ENCODE measurements at places on chromosomes 7 and 10.
A peak's percentile ranks its signal among the peaks of the same experiment; 100 is the strongest.

DNA sequence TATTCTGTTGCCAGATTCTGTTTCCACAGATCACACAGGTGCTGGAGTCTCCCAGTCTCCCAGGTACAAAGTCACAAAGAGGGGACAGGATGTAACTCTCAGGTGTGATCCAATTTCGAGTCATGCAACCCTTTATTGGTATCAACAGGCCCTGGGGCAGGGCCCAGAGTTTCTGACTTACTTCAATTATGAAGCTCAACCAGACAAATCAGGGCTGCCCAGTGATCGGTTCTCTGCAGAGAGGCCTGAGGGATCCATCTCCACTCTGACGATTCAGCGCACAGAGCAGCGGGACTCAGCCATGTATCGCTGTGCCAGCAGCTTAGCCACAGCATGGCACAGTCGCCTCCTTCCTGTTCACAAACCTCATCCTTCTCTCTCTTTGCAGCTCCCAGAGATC, 237.5 kb upstream of the PRSS1 start:
- no peak for DNase-seq

DNA sequence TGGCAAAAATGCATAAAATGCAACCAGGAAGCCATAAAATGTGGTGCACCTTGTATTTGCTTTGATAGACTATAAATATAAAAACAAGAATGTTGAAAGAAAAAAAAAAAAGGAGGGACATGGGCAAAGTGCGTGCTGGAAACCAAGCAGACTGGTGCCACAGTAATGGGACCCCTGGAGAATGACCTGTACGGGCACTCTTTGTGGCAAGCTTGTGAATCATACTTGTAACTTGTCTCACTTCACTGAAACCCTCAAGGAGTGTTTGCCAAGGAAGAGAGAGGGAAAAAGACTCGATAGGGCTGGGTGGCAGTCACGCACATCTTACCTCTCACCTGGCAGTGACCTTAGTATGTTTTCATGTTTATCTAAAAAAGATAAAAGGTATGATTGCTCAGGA, 1183.6 kb downstream of the GATA3 start:
- DNase-seq = no peak

GRCh38 chr10:42583828-42584227, 54.5 kb downstream of the ZNF33B start:
- DNase-seq = no peak

DNA sequence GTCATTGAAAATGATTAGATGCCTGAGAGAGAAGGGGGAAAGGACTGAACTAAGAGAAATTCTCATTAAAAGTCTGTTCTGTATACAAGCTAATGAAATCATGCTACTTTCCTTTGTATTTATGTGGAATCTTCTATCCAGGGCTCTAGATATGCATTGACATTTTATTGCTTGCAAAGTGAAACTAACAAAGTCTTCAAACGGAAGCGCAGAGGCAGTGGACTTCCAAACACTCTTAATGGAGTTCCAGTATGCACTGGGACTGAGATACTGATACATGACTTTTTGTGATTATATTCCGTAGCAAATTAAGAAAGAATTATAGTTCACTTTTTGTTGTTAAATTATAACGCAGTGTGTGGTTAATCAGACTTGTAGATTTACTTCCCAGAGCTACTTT, 166.8 kb upstream of the TBX20 start:
- no peak for DNase-seq

DNA sequence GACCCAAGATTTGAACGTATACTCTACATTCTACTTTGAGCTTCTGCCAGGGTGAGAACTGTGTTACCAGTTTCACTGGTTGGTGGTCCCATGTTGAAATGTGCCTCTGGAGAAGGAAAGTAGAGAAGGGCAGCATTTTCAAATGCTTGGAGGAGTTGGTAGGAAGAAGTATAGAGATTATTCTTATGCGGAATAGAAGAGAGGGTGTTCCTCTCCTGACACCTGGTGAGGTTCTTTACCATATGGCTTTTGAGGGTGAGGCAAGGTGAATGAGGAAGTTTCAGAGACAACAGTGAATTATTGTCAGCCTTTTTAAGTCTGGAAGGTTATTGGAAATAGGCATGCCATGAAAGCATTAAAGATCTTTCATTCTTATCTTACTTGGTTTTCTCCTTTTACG, 34.3 kb downstream of the R3HCC1L start:
- no peak for DNase-seq

DNA sequence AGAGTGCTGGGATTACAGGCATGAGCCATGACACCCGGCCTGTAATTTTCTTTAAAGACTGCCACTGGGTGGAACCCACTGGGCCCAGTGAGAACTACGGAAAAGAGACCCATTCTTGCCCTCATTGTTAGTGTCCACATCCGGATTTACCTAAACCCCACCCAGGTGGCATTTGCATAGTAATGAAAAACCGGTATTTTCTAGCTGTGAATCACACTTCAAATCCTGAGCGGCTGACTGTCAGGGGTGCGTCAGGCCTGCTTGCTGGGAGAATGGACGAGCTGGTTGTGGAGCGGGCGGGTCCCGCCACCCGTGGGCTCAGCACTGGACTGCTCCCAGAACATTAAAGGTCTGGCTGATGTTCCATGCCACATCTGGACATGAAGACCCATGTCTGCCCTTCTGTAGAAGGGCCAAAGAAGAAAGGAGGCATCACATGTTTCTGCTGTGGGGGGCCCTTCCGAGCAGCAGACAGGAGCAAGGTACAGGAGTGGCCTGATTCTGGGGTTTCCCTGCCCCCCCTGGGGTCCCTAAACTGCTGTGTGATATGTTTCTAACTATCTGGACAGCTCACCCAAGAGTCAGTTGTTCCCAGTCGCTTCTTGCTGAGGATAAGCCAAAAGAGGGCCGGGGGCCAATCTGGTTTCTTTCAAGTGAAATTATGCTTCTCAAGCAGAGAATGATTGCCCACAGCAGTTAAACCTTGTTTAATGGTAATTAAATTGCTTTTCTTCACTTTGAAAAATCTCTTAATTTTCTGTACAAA, 46.4 kb downstream of the KIAA1217 start:
- no peak for DNase-seq

DNA sequence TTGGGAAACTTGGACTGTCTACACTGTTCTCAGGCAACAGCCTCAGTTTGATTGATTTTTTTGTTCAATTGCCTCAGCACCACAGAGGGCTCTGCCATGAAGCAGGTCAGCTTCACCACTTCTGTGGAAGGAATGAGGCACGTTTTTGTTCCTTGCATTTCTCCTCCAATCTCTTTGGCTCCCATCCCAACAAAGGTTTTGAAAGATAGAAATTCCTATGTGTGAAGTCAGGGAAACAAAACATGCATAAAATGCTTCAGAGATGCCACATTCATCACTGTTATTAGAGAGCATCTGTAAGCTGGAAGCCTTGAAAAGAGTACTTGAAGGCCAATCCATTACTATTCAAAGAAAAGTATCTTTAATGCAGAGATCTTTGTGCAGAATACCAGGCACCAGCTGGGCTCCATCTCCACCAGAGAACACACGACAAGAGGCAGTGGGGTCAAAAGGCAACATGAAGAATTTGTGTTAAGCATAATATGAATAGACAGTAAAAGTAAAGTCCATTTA, 249.1 kb upstream of the LYZL1 start:
- peak; percentile 53 for DNase-seq

- DNase-seq = peak; percentile 58
Measured at GRCh38 chr7:149285603-149286002, 23.6 kb downstream of the ZNF783 start.

All from hepatic stellate cell (primary cell).